ENCODE measurements at places on chromosomes 12 and 14. TPM values are rescaled to one million over a fixed set of nuclear protein-coding genes. Genes with fewer than 3 reads are reported as not detected.

DNA sequence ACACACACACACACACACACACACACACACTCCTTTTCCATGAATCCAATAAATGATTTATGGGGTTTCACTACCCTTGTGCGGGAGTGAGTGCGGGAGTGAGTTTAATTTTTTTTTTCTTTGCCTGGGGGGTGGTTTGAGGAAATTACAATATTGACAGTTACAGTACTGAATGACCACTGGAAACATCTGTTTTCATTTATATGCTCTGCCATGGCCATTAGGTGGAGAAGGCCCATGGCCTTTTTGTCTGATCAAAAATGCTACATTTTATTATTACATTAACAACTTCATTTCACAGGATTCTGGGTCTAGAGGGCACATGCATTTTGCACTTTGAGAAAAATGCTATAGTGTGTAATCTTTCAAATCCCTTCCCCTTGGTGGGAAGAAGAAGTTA lies 5.9 kb downstream of the TBX3 start:
- no peak for DNase-seq

Gene FGF23
- polyA plus RNA-seq: 0.07 TPM

Gene HOXC13
- not detected for polyA plus RNA-seq

DNA sequence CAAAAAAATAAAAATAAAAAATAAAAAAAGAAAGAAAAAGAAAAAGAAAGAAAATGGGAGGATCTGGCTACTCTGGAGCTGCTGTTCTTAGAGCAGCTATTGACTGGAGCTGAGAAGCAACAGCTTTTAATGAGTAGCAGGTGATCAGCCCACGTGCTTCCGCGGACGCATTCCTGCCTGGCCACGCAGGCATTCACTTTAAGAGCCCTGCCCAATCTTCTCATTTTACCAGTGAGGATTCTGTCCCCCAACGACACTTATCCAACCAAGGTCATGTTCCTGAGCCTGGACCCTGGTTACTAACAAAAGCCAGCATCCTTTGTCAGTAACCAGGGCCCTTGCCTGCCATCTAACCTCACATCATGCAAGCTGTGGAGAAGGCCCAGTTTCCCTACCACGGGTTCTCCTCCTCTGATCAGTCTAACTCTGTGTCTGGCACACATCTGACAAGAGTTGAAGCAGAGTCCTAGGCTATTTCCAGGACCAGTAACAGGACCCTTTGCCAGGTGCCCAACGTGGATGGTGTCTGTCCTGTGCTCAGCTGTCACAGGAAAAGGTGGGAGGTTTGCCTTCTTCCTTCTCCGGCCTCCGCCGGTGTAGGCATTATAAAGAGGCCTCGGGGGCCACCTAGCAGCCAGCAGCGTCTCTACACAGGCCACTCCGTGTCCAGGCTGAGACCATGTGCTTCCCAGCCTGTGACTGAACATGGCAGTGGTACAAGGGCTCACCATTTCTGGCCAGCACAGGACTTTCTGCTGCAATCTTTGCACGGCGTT lies 60.9 kb upstream of the GPATCH2L start:
- no peak for DNase-seq

DNA sequence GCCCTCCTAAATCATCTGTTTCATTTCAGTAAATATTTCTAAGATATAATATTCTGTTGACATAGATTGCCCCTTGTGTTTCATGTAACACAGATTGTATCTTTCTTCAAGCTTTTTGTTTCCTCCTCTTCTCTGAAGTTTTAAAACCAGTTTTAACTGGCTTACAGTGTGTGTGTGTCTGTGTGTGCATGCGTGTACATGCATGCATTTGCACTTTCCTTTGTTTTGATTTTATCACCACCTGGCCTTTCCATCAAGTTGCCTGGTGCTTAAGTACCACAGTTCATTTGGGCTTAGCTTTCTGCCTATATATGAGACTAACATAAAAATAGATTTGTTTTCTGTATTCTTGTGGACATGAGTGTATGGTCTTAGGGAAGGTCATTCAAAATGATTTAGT lies 31.9 kb downstream of the ETNK1 start:
- DNase-seq: no peak

DNA sequence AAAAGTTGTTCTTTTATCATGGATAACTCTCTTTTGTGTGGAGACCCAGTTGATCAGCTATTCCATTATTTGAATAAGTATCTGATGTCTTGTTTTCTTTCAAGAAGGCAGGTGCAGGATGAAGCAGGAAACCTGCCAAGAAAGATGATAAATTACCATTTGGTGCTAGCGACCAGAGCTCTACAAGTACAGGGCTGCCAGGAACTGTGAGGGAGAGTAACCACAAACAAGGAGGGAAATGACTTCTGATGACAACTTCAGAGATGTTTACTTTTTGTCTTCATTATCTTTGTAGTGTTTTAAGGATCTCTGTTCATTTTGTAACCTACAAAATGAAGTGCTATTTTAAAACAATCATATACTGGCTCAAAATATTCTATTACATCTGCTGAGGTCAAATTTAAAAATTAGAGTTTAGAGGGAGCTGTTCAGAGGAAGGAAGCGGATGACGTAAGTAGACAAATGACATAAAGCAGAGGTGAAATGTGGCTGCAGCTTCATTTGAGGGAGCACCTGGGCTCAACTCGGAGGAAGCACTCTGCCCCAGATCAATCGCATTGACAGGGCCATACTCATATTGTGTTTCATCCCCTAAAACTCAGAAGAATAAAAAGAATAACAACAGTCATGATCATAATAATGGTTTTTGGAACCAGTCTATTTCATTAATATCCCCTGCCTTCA lies 226.8 kb downstream of the C12orf42 start:
- DNase-seq: no peak

GRCh38 chr12:124745891-124746570 lies 117.6 kb downstream of the SCARB1 start:
- peak; percentile 93 for DNase-seq

- no peak for DNase-seq
Measured at GRCh38 chr12:75683220-75683619, 171.8 kb upstream of the KRR1 start.

DNA sequence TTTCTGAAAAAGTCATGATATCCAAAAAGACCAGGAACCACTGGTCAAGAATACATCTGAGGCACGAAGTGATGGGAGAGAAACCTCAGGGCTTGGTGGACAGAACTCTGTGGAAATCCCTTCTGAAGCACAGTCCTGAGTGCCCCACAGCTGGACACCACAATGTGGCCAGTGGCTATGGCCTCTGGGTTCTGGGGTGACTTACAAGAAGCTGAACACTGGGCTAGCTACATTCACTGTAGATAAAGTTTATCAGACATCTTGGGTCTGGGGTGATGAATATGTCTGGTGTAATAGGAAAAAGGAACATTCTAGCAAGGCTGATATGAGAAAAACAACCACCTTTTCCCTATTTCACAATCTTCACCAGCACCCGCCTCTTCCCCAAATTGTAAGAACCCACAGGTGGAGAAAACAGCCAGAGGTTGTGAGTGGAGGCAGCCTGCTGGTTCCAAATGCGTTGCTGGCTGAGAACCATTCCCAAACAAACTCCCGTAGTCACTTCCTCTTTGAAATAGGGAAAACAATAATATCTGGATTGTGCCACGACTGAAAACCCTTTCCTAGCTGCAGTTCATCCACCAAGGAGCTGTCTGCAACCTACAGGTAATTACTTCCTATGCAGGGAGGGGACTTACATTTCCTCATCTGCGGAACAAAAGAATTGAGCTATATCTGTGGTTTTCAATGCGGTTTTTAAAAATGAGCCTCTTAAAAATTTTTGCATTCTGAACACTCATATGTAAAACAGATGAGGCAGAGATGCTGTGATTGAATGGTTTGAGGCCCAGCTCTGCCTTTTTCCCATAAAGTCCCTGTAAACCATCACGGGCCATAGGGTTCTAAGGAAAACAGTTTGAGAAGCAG lies 193.6 kb downstream of the SLC41A2 start:
- DNase-seq: no peak

- DNase-seq: no peak
Measured at GRCh38 chr12:73678335-73678734, 859.3 kb upstream of the ATXN7L3B start.

GRCh38 chr14:34722723-34723545 lies 8.5 kb upstream of the CFL2 start:
- DNase-seq: no peak

- DNase-seq: no peak
Measured at GRCh38 chr12:22285846-22286245, 48.7 kb downstream of the ST8SIA1 start.

DNA sequence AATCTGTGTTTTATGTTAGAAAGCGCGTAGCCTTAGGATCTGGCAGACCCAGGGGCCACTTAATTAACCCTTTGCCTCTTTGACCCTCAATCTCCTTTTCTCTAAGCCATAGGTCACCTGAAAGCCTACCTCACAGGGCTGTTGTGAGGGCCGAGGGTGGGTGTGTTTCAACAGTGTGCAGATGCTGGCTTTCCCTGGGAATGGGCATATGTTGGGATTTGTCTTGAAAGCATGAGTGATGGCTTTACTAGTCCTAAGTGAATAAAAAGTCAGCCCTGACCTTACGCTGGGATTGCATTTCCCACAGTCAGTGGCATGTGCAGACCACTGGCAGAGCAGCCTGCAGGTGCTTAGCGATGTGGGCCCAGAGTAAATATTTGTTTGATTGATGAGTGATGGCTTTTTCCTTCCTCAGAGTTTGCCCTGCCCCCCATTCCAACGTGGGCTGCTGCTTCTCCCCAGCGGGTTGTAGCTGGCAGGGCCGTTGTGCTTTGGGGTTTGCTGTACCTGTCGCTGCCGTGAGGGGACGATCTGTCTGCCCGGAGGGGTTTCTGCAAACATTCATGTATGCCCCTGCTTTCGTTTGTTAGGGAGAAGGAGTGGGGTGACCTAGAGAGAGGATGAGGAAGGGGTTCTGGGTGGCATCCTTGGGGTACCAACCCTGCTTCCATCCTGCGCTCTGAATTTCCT lies 31.5 kb downstream of the MEG3 start:
- DNase-seq: no peak

DNA sequence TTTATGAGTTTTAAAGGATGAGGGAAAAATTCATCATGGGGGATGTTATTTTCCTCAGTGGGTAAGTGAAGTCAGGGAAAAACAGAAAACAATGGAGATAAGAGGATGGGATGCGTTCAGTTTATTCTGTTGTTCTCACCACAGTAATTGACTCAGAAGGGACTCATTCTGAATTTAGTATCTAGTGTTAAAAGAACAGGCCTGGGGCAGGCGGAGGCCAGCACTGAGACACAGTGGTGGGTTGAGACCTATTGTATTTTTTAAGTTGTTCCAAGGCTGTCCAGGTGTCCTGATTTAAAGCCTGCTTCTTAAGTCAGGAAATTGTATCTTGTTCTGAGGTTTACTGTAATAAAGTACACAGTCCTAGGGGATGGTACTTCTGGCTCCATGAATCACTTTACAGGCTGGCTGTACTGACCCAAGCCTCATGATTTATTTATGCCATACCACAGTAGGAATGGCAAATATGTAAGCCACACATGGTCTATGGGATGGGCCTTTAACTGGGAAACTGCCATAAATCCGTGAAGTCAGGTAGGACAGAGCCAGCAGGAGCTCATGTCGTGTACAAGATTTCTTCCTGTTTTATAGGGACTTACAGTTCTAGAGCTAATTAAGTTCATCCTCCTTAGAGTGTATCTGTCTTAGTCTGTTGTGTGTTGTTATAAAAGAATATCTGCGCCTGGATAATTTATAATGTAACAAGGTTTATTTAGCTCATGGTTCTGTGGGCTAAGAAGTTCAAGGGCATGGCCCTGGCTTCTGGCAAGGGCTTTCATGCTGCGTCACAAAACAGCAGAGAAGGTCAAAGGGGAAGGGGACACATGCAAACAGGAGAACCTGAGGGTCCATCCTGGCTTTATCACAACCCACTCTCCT lies 244.1 kb downstream of the FBXL14 start:
- DNase-seq: no peak

GRCh38 chr12:7498809-7499208 lies 4.8 kb downstream of the CD163 start:
- no peak for DNase-seq

DNA sequence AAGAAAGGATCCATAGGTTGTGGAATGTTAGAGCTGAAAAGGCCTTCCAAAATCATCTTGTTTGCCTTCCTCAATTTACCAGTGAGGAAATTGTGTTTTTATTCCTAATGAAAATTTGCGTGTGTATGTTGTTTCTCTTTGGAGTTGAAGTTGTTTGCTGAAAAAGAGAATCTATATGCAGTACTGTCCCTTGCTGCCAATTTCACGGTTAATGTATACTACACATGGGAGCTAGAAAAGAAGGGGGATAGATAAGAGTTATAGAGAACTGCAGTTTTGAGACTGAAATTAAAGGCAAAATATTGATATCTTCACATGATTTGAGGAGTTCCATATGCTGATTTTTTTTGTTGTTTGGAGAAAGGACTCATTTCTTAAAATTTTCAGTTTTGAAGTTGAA lies 62.0 kb upstream of the LRTM2 start:
- DNase-seq: no peak
